ENCODE measurements at places on chromosomes 6 and 20.

DNA sequence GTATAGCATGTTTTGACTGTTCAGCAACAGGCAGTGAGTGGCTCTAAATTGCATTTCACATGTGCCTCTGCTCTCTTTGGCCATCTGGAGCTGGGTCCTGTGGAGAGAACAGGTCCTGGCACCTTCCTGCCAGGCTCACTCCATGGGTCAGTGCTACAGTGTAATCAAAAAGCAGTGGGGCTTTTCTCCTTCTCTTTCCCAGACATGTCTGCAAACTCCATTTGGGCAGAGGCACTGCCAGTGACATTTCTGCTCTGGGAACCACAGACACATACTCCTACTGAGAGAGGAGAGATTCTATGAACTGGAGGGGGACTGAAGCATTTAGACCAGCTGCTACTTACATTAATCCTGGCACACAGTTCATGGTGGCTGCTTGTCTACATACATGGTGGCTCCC is 68.3 kb upstream of the TRAF3IP2 start:
- DNase-seq: no peak

DNA sequence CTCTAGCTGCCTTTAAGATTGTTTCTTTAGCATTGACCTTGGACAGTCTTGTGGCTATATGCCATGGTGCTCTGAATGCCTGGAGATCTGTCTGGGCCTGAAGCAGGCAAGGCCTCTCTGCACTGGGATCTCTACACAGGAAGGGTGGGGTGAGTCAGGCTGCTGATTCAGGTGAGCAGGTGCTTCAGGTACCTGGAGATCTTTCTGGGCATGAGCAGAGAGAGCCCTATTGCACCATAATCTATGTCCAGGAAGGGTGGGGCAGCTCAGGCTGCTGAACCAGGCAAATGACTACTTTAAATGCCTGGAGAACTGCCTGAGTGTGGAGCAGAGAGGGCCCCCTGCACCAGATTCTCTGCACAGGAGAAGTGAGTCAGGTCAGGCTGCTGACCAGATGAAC is 94.5 kb downstream of the TPBG start:
- no peak for DNase-seq

DNA sequence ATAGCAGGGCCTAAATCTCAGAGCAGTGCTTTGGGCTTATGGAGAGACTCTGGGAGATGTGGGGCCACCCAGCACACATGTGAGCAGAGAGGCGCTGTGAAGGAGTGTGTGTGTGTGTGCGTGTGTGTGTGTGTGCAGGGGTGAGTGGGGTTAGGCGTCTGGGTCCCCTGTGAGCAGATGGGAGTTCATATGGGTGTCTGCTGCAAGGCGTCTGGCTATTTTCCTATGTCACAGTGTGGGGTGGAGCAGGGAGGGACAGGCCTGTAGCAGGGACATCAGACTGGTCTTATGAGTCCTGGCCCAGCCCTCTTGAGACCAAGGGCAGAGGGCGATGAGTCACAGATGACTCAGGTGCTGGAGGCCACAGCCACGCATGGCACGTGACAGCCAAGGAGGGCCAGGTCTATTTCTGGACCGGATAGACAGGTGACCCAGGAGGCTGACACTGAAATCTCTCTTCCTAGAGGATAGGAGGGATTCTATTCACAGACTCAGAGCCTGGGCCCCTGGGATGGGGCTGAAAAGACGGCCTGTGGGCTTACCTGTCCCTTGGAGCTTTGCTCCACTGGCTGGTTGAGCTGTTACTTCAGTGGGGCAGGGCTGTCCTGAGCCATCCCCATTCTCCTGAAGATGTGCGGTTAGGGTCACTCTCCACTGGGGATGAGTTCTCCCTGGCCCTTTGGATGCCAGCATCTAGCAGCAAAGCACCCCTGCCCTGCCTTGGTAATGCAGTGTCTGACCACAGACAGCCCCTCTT is 28.9 kb downstream of the VEGFA start:
- DNase-seq: no peak

- DNase-seq: no peak
Measured at GRCh38 chr6:17446713-17447112, 53.3 kb downstream of the CAP2 start.

GRCh38 chr6:110093981-110094380 is 85.5 kb downstream of the WASF1 start:
- DNase-seq: no peak

GRCh38 chr6:143270026-143270425 is 180.5 kb downstream of the ADAT2 start:
- DNase-seq: no peak

DNA sequence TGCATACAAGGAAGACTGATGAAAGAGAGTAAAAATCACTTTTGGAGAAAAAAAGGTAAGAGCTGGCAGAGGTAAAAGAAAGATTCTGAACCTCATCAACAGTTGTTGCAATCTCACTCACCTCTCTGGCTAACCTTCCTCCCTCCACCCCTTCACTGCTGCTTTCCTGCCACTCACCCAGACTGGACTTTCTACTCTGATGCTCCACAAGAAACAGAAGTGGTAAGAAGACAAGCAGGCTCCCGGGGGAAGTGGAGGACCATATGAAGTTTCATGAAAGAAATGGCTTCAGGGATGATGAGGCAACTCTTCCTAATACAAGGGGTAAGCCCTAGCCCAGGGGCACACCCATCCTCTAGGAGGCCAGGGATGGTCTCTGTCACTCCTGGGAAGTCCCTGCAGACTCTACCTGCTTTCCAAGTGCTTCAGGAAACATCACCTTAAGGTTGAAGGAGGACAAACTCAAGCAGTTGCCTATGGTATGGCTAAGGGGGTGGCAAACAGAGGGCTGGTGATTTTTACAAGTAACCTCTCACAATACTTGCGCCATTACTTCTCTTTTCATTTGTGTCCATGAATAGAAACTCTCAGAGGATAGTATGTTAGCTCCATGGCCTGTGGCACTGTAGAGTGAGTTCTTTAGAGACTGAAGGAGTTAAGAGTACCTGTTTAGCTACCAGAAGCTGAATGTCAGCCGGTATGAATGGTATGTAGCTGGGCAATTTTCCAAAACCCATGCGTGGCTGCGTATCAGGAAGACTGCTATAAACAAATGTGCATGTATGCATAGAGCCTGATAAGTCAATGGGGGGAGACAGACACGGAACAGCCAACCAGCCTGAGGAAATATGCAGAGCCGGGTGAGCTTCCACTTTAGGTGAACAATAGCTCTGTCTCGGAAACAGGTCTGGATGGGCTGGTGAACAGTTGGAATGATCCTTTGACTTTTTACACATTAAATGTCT is 112.0 kb downstream of the BACH2 start:
- DNase-seq: no peak

GRCh38 chr6:30782425-30783014 is 38.2 kb upstream of the IER3 start:
- DNase-seq: no peak

- no peak for DNase-seq
Measured at GRCh38 chr6:109925075-109925474, 53.0 kb upstream of the GPR6 start.

- DNase-seq: no peak
Measured at GRCh38 chr6:12423832-12424231, 133.7 kb downstream of the EDN1 start.

GRCh38 chr6:93163146-93163545 is 256.2 kb downstream of the EPHA7 start:
- DNase-seq: no peak

GRCh38 chr6:86192123-86192522 is 549.4 kb upstream of the SYNCRIP start:
- no peak for DNase-seq

- DNase-seq: no peak
Measured at GRCh38 chr20:44405785-44406571, 50.5 kb downstream of the HNF4A start.

GRCh38 chr6:105170059-105170458 is 9.8 kb downstream of the POPDC3 start:
- DNase-seq: no peak

DNA sequence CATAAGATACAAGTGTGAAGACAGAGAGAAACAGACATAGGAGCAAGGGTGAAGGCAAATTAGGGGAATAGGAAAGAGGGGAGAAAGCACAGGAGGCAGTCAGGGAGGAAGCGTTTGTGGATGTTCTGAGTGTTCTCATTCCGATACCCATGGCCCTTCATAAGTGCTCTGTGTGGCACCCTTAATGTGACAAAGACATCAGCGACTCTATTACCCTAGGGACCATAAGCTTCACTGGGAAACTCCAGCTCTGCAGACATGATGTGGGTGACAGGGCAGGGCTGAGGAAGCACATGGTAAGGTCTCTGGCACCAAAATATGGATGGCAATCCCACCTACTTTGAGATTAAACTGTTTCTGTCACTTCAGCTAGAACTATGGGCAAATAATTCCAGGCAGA is 33.0 kb downstream of the F13A1 start:
- DNase-seq: no peak

DNA sequence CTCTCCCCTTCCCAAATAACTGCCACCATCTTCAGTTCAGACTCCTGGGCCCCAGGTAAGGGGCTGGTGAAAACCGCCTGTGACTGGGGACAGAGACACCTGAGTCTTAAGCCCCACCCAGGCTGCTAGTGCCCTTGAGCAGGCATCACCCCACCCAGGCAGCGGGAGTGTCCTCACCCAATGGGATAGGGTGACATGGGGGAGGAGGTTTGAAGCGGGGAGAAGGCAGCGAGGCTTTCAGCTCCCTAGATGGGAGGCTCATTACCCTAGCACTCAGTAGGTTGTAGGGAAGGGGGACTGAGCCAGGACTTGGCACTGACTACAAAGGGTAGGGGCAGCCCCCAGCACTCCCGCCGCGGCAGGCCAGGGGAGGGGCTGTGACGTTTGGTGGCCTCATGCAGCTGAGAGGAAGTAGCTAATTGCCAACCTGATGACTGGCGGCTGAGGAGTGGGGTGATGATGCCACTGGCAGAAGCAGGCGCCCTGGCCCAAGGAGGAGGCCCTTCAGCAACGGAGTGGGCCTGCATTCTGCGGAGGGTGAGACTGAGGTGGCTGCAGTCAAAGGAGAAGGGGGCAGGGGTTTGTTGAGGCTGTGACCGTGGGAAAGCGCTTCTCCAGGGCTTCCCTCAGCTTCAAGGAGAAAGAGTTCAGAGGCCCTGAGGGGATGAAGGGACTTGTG is 126.9 kb downstream of the MRPL14 start:
- no peak for DNase-seq

- DNase-seq: peak; percentile 3
Measured at GRCh38 chr20:13458860-13459451, 179.8 kb downstream of the TASP1 start.

- no peak for DNase-seq
Measured at GRCh38 chr6:14707276-14707675, 538.6 kb upstream of the JARID2 start.

GRCh38 chr20:11891776-11892545 is 25.7 kb upstream of the BTBD3 start:
- peak; percentile 27 for DNase-seq

- DNase-seq: no peak
Measured at GRCh38 chr6:70107852-70108629, 194.8 kb downstream of the COL9A1 start.

GRCh38 chr6:36724514-36725390 is 27.1 kb downstream of the RAB44 start:
- peak; percentile 67 for DNase-seq

DNA sequence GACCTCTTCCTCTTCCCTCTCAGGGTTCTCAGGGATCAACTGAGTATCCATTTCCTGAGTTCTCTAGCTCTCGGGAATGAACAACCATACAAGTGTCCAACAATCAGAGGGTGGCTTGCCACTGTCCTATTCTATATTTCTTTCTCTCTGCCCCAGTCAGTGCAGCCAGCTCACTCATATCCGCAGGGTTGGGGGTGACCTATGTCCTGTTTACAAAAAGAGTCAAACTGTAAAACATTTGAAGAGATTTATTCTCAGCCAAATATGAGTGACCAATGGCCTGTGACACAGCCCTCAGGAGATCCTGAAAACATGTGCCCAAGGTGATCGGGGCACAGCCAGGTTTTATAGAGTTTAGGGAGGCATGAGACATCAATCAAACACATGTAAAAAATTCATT is 10.8 kb upstream of the BTN3A2 start:
- DNase-seq: no peak

- no peak for DNase-seq
Measured at GRCh38 chr20:36298061-36298460, 8.1 kb upstream of the DLGAP4 start.

- no peak for DNase-seq
Measured at GRCh38 chr20:44402391-44403193, 47.1 kb downstream of the HNF4A start.

GRCh38 chr6:89999945-90000825 is 105.9 kb downstream of the GJA10 start:
- no peak for DNase-seq

GRCh38 chr6:100175814-100176310 is 181.8 kb upstream of the MCHR2 start:
- DNase-seq: no peak

GRCh38 chr6:143549221-143549948 is 37.9 kb upstream of the FUCA2 start:
- DNase-seq: peak; percentile 54

- no peak for DNase-seq
Measured at GRCh38 chr20:58746620-58747019, 54.0 kb downstream of the NPEPL1 start.

DNA sequence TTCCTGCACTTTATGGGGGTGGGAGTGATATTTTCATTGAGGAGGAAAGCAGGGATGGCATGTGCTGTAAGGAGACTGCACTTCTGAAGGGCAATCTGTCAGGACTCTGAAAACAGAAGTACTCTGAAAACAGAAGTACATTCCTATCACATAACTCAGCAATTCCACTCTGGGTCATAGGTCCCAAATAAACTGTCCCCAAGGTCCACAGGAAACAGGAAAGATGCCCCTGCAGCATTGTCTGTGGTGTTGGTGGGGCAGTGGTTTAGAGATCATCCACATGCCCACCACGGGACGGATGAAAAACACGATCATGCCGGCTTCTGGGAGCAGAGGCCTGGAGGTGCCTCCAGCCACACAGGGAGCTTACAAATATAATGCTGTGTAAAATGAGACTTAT is 150.3 kb downstream of the OTOR start:
- no peak for DNase-seq

DNA sequence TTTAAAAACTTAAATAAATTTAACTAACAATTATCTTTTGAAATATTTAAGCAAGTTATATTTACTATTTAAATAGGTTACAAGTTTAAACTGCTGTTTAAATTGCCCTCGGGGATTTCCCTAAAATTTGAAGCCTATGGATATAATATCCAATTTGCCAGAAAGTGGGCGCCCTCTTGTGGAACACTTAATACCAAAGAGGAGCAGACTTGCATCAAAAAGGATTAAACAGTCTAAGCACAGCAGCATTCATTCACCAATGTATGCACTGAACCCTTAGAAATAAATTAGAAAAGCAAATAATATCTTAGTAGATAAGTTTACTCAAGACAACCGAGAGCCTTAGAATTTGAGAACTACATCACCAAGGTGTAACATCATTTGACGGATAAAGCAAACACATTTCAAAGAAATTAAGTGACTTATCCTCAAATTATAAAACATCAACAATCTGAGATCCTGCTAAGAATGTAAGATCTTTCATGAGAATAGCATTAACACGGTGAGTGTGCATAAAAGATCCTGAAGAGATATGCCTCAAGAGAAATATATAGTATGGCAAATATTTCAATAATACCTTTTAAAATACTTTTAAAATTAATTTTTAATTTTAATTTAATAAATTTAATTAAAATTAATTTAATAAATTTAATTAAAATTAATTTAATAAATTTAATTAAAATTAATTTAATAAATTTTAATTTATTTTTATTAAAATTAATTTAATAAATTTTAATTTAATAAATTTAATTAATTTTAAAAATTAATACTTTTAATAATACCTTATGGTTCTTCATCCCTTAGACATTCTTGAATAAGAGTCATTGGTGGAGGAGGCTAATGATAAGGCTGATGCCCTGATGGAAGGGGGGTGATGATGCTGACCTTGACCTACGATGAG is 11.5 kb upstream of the MEP1A start:
- peak; percentile 29 for DNase-seq

GRCh38 chr6:169237496-169238134 is 16.0 kb downstream of the THBS2 start:
- no peak for DNase-seq

All from stimulated activated CD4-positive, alpha-beta T cell treated with anti-CD3 and anti-CD28 coated beads, Interleukin-2, amount 100 ng/mL, for 24 hours (primary cell).